Activated CD4-positive, alpha-beta T cell treated with anti-CD3 and anti-CD28 coated beads, Interleukin-2, amount 50 U/mL, for 24 hours (primary cell): ENCODE measurements at places on chromosomes 7 and 10.

GRCh38 chr10:130368761-130369560 is 232.8 kb downstream of the GLRX3 start:
- DNase-seq = no peak

GRCh38 chr7:18177129-18177814 is 149.6 kb upstream of the PRPS1L1 start:
- DNase-seq = no peak

DNA sequence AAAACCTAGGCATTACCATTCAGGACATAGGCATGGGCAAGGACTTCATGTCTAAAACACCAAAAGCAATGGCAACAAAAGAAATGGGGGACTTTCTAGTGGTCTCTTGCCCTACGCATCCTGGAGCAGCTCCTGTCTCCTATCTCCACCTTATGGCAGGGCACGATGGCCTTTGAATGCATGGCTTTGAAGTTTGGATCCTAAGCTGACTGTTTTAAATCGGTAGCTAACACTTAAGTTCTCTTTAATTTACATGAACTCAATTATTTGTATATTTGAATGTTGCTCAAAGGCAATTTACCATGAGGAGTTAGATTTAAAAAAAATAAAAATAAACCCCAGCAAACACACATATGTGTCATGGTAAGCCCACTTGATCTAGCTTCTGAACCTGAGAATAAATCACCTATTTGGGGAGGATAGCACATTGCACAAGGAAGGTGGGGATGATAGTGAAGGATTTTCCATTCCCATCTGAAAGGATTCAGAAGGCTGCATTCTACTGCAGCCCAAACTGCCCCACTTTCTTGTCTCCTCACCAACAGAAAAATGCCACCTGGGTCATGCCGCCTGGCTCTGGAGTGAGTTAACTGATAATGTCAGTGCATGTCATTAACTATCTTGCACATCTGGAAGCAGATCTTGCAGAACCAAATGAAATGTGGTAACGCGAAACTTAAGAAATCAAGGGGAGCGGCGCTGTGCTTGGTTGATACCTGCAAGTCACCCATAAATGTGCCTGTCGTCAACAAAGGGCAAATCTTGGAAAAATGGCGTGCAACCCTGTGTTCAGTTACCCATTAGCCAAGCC is 12.4 kb downstream of the KLF6 start:
- no peak for DNase-seq

DNA sequence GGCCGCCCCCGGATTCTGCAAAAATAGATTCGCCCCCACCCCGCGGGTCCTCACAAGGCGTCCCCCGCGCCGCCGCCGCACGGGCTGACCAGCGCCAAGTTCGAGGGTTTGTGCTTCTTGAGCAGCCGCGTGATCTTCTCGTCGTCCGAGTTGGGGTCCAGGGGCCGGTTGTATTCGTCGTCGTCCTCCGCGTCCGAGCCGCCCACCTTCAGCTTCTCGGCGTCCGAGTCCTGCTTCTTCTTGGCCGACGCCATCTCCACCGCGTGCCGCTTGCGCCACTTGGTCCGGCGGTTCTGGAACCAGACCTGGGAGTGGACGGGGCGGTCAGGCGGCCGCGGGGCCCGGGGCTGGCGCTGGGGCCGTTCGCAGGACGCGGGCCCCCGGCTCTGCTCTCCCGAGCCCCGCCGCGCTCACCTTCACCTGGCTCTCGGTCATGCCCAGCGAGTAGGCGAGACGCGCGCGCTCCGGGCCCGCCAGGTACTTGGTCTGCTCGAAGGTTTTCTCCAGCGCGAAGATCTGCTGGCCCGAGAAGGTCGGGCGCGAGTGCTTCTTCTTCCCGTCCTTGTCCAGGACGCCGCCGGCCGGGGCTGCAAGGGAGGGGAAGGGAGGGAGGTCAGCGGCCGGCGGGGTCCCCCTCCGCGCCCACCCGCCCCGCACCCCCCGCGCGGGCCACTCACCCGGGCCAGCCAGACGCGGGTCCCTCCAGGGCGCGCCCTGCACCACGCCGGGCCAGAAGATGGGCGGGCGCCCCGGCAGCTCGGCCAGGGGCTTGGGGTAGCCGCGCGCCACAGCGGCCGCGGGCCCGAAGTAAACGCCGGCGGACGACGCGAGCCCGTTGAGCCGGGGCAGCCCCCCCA is 853 bp downstream of the NKX6-2 start:
- DNase-seq = no peak

- no peak for DNase-seq
Measured at GRCh38 chr7:1359681-1360485, 99.4 kb downstream of the MICALL2 start.

DNA sequence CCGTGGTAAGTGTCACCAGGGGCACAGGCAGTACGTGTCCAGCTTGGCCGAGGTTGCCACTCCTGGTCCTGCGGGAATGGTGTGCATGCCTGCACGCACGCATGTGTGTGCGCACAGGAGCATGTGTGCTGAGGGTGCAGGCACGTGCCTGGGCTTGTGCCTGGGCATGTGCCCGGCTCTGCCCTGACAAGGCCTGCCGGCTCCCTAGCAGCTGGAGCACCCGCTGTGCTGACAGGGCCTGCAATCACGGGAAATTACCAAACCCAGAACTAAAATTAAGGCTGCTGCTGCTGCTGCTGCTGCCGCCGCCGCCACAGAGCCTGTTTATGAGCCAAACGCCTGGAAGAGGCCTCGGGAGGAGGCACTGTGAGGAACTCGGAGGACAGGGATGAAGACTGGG is 28.7 kb downstream of the GHRHR start:
- no peak for DNase-seq
